Stimulated activated CD4-positive, alpha-beta T cell treated with anti-CD3 and anti-CD28 coated beads, Interleukin-15, amount 100 ng/mL, for 48 hours (primary cell): ENCODE measurements at places on chromosomes 7 and 10.

DNA sequence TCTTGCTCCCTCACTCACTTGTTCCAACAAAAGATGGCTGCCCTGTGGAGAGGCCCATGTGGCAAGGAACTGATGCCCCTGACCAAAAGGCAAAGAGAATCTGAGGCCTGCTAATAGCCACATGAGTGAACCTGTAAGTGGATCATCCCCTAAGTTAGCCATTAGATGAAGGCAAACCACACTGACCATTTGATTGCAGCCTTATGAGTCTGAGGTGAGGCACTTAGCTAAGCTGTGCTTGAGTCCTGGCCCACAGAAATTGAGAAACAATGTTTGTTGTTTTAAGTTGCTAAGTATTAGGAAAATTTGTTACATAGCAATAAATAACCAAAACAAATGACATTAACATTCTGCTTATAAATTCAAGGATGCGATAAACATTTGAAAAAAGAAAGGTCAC is 100.1 kb upstream of the BET1 start:
- DNase-seq, result no peak

DNA sequence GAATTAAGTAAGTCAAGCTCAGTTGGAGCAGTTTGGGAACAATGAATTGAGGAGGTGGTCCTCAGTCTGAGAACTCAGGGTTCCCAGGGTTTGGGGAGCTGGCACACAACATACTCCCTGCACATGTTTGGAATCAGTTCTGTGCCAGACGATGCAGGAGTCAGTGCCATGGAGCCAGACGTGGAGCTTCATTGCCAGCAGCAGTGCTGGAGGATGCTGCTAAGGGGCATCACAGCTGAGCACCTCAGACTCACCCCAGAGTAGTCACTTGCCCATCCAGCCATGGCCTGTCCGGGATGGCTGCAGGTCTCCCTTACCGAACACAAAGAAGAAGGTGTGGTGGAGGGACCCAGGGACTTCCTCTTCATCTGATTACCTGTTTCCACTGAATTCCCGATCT is 7.9 kb downstream of the GIMAP5 start:
- DNase-seq, result no peak

- DNase-seq, result no peak
Measured at GRCh38 chr10:78628976-78629375, 439.8 kb upstream of the ZMIZ1 start.

DNA sequence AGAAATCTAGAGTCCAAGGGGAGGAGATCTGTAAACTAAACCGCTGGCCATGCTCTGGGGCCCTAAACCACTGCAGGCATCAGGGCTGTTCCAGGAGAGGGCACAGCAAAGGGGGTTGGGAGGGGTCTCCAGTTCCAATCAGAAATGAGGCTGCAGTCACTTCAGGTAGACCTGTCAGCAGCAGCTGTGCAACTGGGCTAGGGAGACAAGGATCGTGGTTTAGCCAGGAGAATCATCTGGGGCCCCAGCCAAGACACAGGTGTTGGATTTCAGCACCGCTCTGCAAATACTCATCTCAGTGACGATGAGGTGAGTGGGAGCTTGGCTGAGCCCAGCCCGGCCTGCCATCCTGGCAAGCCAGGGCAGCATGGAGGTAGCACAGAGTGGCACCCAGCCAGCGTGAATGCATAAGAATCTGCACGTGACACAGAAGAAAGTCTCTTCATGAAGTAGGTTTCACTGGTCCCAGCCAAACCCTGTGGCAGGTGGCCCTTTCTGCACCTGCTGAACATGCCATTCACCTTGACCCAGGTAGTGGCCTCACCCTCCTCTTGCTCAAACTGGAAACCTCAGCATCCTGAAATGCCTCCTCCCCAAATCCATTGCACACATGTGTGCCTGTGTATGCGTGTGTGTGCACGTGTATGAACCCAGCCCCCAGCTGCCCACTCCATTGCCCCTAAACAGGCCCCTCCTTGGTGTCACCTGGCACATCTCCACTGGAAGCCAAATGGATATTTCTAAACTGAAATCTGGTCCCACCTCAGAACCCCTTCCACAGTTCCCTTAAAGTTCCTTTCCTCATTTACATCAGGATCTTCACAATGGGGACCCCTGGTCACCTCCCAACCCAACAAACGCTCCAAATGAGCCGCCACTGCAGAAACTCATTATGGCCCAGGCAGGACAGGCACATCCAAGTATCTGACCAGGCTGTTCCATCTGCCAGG is 9.6 kb downstream of the GPRIN2 start:
- no peak for DNase-seq

DNA sequence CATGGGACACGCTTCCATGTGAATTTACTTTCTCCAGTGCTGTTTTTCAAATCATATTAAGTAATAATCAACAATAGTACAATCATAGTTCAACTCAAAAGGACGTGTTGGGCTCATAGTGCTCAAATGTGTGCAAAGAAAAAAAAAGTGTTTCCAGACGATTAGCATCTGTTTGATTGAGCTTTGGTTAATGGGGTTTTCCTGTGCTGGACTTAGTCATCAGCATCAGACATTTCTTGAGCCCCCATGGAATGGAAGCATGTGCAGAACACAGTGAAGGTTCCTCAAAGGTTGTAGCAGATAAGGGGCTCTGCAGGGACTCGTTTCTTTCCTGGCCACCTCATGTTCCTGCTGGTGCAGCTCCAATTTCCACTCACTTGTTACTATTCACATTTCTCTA is 233.9 kb downstream of the PAXIP1 start:
- DNase-seq, result no peak

DNA sequence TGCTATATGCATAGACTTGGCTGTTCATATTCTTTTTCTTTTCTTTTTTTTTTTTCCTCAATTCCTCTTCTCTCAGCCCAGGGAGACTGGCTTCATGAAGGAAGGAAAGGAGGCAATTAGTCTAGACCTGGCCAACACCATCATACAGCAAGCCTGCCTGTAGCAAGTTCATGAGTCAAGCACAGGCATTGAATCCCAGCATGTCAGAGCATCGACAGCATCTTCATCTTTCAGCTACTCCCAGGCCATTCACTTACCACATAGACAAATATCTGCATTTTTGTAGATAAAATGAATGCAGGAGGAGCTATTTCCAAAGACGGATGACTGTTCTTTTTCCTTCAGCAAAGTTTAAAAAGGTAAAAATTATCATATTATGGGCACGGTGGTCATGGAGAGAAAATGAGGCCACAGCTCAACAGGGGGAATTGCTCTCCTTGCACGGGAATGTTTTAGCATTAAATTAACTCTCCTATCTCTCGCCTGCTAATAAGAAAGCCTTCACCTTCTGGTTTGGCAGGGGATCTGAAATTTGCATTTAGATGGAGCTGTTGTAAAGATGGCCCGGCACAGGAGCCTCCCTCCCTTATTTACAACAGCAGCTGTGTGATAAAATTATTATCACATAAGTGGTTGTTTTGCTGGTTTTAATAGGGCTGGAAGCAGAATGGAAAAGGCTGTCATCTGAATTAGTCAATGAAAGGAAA is 626.5 kb upstream of the AUTS2 start:
- DNase-seq, result no peak

DNA sequence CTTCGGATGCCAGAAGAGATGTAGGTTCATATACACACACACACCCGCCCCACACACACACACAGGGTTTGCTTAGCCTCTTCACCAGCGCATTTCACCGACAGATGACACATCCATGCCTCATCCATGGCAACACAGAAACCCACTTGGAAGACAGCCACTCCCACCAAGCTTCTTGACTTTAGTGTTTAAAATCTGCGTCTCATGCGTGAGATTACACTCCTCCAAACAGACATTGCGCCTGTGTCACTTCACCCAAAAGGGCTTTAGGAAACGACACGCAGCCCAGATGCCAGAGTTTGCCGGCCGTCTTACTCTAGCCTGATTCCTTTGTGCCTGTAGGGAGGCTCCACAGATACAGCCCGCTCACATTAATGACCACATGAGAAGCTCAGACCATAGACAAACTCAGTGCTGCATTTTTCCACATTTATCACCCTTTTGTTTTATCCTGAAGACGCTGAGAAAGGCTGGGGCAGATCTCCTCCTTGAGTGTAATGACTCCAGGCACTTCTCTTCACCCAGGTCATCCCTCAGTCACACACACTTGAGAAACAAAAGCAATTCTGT is 73.8 kb downstream of the DIP2C start:
- DNase-seq, result no peak

GRCh38 chr7:125876431-125876830 is 946.8 kb upstream of the POT1 start:
- DNase-seq, result no peak

DNA sequence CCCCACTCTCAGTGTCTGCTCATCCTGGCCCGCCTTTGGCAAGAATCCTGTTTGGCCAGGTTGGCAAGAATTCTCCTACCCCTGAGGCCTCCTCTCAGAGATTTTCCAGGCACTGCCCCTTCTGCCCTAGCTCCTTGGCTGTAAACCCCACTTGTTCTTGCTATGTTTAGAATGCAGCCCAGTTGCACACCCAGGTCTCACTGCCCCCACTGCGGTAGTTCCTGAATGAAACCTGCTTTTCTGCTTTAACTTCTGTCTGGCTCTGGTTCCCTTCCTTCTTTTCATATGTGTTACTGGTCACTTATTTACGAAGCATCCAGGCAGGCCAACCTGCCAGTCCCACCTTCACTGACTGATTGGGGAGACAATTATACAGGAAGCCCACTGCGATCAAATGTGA is 576.9 kb downstream of the GLRX3 start:
- DNase-seq, result no peak

GRCh38 chr10:43076876-43077420 is at the start of gene RET:
Gene RET (plus strand): TSS chr10:43077069. CDS start chr10:43077259, 190 bp downstream.
- no peak for DNase-seq

DNA sequence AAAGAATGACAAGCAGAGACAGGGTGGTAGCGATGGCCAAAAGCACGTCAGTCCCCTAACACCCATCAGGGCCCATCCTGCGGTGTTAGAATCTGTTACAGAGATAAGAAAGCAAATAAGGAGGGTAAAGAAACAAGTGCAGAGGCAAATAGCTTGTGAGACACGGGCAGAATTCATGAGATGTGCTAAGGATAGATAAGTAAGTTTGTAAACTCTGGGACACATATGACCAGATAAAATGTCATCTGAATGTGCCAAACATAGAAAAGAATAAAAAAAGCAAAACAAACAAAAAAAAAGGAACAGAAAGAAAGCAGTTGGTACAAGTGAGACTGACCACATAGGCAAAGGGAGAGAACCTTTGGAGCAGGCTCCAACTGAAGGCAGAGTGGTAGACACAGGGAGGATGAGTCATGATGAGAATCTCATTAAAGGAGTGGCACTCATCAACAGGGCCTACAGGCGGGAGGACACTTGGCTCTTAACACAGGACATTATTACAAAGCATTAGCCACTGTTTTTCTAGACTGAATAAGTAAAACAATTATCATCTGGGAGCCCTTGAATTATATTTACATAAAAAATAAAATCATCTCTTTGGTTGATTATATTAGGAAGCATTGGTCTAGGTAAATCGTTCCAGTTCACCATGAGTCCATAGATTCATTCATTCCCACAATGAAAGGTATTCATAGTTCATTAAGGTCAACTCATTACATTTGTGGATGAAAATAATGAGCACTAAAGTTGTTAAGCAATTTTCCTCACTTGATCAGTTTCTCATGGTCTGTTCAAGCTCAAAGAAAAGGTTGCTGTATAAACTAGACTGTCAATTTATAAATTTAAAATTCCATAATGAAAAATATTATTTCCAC is 21.5 kb upstream of the EPHB6 start:
- no peak for DNase-seq

GRCh38 chr7:12895296-12895695 is 207.9 kb downstream of the ARL4A start:
- DNase-seq, result no peak

GRCh38 chr7:142853739-142854371 is 1.0 kb upstream of the EPHB6 start:
- peak; percentile 50 for DNase-seq

GRCh38 chr10:132927824-132928223 is 14.5 kb downstream of the CFAP46 start:
- no peak for DNase-seq

DNA sequence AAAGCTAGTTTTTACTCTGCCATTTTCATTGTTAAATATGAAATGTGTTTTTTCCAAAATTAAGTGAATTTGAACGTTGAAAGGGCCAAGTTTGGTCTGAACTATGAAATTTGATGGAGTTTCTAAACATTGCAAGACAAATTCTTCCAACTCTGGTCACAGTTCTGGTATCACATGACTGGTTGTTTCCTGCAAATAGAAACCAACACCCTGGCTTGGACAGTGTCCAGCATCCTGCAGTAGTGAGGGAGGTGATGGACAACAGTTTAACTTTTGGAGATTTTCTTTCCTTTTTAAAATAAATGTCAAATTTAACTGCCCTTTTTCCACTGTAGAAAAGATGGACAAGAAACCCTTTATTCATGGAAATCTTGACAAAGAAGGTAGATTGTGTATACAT is 54.8 kb upstream of the AGBL3 start:
- DNase-seq, result no peak

- no peak for DNase-seq
Measured at GRCh38 chr10:101986624-101986971, 69.4 kb downstream of the ARMH3 start.

DNA sequence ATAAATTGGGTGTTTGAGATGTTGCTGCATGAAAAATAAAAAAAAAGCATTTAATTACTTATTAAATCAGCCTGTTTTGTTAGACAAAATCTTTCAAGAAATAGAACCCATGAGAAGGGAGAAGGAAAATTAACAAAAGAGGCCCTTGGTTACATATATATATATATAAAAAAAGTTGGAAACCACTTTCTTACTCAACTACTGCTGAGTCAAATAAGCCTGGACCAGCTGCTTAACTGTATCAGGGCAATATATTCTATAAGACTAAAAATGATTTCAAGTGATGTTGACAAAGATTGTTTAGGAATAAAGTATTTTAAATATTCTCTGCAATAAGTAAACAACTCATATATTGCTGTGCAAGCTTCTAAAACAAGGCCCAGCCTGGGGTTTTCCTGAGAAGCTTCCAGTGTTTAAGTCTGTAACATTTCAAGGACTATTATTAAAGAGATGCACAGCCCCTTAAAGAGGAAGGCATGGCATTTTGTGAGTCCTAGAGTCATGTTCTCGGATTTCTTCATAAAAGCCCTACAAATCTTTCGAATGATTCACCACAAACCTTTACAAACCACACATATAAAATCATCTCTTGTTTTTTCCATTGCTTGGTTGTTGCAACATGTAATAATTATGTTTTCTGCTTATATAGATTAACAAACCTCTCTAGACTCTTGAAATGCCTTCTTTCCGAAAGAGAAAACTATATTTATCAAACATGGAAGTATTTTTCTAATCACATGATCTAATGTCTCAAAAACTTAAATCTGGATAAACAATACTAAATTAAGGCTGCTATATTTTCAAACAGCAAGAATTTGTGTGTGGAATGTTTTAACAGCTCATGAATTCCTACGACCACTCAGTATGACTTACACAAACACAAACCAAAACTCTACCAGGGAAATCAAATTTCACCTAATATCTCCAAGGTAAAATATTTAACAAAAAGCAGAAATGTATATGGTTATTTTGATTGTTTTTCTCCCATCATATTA is 14.3 kb downstream of the JAZF1 start:
- DNase-seq, result no peak

DNA sequence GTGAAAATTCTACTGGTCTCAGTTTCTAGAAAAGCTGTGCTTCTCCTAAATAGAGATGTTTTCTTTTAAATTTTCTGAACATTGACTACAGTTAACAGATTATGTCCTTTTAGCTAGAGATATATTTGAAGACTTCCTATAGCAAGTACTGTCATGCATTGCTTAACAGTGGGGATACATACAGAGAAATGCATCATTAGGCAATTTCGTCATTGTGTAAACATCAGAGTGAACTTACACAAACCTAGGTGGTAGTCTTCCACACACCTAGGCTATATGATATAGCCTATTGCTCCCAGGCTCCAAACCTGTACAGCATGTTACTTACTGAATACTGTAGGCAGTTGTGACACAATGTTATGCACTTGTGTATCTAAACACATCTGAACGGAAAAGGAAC is 28.5 kb downstream of the PIK3CG start:
- no peak for DNase-seq
